Activated gamma-delta T cell treated with anti-CD3 and anti-CD28 coated beads, Interleukin-2, amount 50 U/mL, for 16 hours (primary cell): ENCODE measurements at places on chromosomes 6 and 20.

DNA sequence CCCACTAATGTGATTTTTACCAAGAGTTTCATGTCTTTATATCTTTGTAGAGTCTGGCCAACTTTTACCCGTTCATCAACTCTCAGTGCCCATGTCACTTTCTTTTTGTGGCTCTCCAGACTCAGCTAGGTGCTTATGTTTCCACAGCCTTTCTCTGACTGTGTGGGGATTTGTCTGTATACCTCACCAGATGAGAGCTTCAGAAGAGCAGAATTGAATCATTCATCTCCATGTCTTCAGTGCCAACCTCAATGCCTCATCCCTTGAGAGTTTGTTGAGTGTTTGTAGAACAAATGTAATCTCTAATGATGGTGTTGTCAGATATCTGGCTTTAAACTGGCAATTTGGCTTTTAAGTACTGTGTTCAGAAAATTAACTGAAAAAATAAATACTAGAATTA, 16.8 kb upstream of the CCN2 start:
- DNase-seq, result no peak

GRCh38 chr6:147022041-147022440, 182.2 kb upstream of the STXBP5 start:
- DNase-seq, result no peak

- no peak for DNase-seq
Observed at GRCh38 chr20:21147593-21147992, 21.7 kb downstream of the KIZ start.

DNA sequence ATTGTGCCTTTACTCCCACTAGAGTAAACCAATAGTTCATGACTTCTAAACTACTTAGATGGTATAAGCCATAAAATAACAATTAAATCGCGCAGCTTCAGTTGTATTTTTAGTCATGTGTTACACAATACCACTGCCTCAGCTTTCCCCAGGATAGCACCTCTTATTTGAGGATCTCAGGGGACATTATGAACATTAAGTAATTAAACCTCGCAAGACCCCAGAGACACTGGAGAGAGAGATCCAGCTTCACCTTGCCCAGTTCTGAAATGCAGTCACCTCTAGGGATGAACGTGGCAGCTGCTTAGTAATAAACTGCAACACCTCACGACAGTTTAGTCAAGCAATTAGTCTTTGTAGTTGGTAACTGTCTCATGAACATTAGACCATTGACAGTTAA, 87.1 kb downstream of the CFAP61 start:
- DNase-seq, result no peak

DNA sequence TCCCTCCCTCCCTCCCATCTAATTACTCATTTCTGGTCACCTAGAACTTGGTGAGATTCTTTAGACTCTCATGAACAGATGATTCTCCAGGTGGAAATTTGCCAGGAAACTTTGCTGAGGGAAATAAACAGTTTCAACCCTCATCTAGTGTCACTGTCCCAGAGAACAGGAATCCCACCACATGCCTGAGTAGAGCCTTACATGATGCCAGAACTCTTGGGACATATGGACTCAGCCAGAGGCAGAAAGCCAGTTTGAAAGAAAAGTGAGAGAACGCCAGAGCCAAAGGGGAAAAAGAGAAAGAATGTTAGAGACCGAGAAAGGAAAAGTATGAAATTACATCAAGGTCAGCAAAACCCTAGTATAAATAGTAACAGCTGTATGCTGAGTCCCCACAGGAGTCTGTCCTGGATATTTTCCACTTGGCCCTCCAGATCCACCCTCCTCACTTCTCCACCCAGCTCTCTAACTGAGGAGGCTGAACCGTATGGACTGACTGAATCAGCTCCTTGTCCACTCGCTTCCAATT, 127.5 kb upstream of the COL21A1 start:
- DNase-seq, result no peak

GRCh38 chr6:154482858-154483257, 27.6 kb downstream of the CNKSR3 start:
- no peak for DNase-seq

DNA sequence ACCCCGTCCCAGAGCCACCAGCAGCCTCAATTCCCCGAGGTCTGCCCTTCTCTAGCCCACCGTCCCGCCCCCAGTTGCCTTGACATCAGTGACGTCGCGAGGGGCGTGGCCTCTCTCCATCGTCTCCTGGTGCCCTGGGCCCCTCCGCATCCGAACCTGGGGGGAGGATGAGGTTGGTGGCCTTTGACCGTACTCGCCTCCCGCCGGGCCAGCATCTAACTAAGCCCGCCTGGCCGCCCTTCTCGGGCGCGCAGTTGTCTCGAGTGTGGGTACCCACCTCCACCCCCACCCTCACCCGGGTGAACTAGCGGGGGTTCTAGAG, 5.5 kb upstream of the ARMC12 start:
- peak; percentile 88 for DNase-seq

GRCh38 chr6:10411971-10412460, 2.9 kb downstream of the TFAP2A start:
- DNase-seq, result no peak

DNA sequence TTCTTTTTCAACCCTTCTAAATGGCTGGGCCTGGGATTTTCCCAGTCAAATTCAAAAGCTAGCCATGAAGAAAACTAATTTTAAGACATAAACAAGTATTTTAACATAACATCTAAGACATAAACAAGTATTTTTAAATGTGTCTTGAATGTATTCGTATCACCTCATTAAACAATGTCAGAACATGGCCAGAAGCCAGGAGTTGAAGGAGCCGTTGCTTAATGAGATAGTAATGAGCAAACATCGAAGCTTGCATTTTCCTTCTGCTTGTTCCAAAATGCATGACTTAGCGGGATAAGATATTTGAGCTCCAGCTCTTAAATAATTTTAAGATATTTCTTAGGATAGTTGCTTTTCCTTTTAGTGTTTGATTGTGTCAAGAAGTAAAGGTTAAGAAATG, 4.2 kb upstream of the RNF182 start:
- DNase-seq, result no peak

DNA sequence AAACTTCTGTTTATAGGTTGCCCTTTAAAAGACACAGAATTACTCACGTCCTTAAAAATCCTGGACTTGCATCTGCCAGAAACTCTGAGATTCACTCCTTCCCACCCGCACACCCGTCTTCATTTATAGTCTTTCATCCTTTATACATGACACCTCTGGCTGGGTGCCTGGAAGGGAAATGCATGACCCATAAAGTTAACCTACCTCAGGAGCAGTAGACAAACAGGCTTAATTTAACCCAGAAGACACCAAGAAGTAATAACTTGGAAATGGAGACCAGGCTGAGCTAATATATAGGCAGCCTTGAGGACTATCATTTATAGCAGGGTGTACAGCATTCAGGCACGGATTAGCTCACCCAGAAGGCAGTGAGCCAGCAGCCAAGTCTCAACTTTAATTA, 429.0 kb upstream of the NRSN1 start:
- DNase-seq, result no peak
